Stimulated activated CD4-positive, alpha-beta T cell treated with anti-CD3 and anti-CD28 coated beads, Interleukin-1b, Interleukin-23, amount 100 ng/mL, for 4 hours (primary cell): ENCODE measurements at places on chromosomes 6 and 20.
A peak's percentile ranks its signal among the peaks of the same experiment; 100 is the strongest.

DNA sequence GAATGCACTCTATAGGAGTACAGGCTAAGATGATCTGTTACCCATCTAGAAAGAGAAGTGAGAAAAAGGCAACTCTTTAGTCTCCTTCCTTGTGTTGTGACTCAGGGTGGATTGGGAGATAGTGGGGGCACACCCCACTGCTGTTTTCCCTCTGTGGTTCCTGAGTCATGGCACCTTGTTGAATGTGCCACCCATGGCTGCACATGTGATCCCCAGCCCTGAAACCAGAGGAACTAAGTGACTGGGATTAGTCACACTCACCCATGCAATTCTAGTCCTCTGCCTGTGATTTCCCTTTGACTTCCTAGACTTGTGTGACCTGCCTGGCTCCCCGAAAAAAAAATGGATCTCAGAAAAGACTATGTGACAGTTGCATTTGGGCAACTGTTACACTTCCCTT lies 48.6 kb upstream of the HTR1B start:
- no peak for DNase-seq

- no peak for DNase-seq
Measured at GRCh38 chr6:137827977-137828810, 38.9 kb upstream of the TNFAIP3 start.

DNA sequence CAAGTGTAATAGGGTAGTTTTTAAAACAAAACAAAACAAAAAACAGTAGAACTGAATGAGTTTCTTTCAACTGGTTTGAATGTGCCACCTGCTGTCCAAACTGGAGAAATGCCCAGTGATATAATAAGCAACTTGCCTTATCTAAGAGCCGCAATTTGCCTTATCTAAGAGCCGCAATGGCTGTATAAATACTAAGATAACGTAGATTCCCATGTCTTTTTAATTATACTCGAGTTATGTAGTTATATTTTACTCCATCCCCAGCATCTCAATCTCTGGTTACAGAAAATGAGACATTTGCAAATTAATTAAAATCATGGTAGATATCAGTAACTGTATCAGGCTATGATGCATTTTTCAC lies 67.2 kb downstream of the RPP40 start:
- DNase-seq = no peak

- no peak for DNase-seq
Measured at GRCh38 chr6:38262609-38263008, 377.1 kb downstream of the BTBD9 start.

DNA sequence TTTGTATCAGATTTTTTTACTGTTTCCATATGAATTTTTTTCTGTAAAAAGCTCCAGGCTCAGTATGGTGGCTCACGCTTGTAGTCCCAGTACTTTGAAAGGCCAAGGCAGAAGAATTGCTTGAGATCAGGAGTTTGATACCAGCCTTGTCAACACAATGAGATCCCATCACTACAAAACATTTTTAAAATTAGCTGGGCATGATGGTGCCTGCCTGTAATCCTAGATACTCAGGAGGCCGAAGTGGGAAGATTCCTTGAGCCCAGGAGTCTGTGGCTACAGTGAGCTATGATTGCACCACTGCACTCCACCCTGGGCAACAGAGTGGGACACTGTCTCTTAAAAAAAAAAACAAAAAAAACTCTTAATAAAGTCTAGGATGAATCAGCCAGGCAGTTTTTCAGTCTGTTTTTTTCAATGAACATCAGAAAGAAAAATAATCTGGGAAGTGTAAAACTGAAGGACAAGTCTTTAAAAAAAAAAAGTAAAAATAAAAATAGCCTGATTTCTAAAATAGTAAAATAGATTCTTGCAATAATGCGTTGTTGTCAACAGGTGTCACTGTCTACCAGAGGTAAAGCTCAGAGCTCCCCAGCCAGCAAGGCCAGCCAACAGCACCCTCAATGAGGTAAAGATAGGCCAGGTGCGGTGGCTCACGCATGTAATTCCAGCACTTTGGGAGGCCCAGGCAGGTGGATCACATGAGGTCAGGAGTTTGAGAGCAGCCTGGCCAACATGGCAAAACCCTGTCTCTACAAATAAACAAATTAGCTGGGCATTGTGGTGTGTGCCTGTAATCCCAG lies 9.3 kb upstream of the ATG5 start:
- DNase-seq = peak; percentile 19

DNA sequence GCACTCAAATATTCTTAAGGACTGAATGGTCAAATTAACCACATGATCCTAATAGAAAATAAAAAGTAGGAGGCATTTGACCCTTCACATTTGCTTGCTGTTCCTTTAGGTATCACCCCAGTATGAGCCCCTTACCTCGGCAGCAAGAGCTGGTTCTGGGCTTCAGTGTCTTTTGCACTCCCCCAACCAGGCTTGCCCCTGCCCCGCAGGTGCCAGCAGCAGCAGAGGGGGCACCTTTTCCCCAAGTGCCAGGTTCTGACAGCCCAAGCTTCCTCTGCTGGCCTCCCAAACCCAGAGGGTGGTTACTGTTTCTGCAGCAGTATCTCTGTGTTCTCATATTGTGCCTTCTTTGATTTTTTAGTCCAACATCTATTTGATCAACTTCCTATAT lies 23.2 kb downstream of the UBE2V1 start:
- no peak for DNase-seq

DNA sequence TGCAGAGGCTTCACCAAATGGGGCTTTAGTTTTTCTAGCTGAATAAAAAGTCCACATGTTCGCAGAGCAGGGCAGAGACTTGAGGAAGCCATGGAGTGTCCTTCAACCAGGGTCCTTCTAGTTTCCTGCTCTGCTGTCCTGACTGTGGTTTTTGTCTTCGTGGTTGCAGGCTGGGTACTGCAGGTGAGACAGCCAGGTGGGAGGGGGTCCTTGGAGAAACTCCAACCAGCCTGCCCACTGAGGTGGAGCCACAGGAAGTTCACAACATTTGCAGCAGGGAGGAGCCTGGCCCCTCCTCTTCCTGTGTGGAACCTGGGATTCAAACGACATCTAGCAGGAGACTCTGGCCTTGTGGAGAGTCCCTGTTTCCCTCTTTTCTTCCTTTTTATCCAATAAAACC lies 68.8 kb upstream of the MYLIP start:
- DNase-seq = no peak

DNA sequence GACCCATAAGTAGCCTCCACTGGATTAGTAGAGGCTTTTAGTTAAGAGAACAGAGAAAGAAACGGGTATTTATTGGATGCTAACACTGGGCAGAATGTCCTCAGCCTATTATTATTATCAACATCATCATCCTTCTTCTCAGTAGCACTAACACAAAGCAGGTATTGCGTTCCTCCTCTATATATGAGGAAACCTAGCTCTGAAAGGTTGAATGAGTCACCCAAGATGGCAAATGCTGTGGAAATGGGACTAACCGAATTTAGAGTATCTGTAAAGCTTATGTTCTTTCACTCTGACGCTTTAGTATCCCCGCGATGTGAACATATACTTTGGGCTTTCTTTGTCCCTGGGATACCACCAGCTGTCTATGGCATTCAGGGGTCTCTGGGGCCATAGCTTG lies 77.0 kb downstream of the ADTRP start:
- no peak for DNase-seq

DNA sequence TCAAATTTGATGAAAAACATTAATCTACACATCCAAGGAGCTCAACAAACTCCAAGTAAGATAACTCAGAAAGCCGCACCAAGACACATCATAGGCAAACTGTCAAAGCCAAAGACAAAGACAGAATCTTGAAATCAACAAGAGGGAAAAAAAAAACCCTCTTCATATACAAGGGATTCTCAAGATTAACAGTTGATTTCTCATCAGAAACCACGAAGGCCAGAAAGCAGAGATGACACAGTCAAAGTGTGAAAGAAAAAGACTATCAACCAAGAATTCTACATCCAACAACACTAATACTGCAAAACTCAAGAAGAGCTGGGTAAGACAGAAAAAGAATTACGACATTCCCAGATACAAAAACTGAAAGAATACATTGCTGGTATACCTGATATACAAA lies 73.8 kb downstream of the CDK19 start:
- DNase-seq = no peak

GRCh38 chr20:13809373-13809772 lies 24.5 kb downstream of the NDUFAF5 start:
- no peak for DNase-seq

DNA sequence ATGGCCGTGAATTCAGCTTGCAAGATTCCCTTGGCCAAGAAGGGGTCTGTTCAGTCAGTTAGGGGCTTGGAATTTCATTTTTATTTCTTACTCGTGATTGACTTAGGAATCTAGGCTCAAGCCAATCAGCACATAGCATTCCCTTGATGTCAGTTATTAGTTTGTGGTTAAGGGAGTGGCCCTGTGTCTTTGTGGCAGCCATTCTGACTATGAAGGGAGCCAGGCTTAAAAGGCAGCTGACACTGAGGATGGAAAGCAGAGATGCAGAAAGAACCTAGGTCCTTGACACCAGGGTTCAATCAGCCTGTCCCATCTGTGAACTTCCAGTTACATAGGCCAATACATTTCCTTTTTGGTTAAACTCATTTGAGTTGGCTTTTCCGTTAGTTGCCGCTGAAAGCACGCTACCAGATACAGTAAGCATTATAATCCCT lies 48.1 kb downstream of the MCUR1 start:
- DNase-seq = no peak

DNA sequence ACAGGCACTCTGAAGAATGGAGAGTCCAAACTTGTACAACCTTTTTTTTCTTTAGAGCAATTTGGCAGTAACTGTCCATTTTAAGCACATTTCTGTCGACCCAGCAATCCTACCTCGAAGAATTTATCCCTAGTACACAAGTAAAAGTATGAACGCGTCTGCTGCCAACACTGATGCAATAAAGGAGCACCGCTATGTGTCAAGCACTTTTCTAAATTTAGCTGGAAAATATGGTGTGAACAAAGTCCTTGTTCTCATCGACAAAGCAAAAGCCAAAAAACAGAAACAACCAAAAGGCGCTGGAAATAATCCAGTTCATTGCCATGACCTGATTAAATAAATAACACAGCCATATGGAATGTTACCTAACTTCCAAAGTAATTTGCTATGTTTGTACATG lies 1.1 kb downstream of the DPM1 start:
- no peak for DNase-seq

- no peak for DNase-seq
Measured at GRCh38 chr6:7241160-7241559, 71.8 kb downstream of the SSR1 start.

DNA sequence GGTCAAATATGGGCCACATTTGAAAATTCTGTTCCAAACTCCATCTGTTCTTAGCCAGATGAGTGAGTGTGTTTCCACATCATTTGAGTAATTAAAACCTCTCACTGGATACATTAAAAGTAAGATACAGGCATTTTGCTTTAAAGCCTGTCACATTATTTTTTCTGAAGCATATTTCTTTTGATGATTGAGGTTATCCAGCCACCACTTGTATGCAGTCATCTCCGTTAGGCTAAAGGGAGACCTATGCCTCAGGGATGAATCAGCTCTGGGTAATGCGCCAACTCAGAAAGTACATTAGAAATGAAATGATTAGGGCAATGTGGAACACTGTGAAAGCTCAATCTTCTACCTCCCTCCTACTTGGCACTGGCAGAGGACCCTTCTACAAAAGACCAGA lies 90.7 kb downstream of the SNAP25 start:
- DNase-seq = no peak

DNA sequence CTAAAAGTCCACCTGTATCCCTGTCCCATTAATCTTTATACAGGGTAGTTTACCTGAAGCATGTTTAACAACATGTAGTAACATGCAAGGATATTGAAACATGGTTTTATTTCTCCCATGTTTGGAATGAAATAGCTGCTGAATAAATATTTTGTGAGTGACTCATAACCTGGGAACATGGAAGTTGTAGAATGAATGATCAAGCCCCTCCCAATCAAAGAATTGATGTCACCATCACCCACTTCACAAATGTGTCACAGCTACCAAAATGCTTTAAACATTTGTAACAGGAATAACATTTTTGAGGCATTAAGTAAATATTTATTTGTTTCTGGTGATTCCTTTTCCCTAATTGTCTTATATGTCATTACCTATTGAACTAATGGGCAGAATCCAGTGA lies 58.9 kb upstream of the TNFAIP3 start:
- DNase-seq = no peak

- DNase-seq = no peak
Measured at GRCh38 chr6:109472132-109472995, 10.7 kb downstream of the ZBTB24 start.

GRCh38 chr6:157535340-157536222 lies 154.6 kb downstream of the ZDHHC14 start:
- no peak for DNase-seq
